ENCODE measurements at places on chromosomes 1 and 21.

DNA sequence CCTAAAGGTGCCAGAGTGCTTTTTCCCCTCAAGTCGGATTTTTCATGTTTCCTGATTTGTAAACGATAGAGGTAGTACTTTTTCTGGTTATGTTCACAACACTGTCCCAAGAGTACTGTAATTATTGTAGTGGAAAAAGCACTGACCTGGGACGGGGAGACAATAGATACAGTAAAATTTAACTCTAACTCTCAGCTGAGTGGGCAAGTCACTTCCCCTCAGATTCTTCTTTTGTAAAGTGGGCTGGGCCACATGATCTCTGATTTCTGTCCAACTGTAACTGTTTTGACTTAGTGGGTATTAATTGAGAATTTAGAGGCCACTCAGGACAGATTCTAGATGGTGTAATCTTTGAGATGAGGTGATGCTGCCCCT is 19.1 kb downstream of the MARCKSL1 start:
- no peak for DNase-seq

DNA sequence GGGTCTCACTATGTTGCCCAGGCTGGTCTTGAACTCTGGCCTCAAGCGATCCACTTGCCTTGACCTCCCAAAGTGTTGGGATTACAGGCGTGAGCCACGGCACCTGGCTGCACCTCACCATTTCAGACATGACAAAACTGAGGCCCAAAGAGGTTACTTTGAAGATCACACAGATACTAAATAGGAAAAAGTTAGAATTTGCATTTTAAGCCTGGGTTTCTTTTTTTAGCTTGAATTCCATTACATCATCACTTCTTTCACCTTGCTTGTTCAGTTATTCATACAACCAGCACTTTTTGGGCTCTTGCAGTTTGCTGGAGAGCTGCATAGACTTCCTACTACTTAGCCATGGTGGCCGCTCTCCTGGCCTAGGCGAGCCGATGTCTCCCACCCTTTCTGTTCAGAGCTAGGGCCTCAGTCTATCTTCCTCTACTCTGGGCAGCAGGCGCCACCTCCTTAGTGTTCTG is 16.3 kb upstream of the CD2 start:
- DNase-seq: no peak

DNA sequence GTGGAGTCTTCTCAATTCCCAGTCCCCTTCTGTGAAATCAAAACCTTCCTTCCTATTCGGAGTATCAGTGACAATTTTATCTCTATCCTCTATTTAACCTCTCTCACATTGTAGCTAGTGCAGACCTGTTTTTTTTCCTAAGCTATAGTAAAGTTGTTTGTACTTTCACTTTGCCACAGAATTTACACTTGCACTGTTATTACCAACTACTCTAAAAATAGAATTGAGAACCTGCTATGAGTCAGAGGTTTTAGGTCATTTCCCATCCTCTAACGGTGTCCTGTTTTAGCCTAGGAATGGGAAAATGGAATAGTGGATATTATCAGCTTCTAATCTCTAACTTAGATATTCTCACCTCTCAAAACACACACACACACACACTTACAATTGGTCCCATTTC is 862.7 kb downstream of the NCAM2 start:
- no peak for DNase-seq

GRCh38 chr1:187621951-187622350 is 793.2 kb downstream of the PLA2G4A start:
- DNase-seq: no peak

- peak; percentile 40 for DNase-seq
Measured at GRCh38 chr21:41460578-41461527, 34.8 kb downstream of the MX1 start.

DNA sequence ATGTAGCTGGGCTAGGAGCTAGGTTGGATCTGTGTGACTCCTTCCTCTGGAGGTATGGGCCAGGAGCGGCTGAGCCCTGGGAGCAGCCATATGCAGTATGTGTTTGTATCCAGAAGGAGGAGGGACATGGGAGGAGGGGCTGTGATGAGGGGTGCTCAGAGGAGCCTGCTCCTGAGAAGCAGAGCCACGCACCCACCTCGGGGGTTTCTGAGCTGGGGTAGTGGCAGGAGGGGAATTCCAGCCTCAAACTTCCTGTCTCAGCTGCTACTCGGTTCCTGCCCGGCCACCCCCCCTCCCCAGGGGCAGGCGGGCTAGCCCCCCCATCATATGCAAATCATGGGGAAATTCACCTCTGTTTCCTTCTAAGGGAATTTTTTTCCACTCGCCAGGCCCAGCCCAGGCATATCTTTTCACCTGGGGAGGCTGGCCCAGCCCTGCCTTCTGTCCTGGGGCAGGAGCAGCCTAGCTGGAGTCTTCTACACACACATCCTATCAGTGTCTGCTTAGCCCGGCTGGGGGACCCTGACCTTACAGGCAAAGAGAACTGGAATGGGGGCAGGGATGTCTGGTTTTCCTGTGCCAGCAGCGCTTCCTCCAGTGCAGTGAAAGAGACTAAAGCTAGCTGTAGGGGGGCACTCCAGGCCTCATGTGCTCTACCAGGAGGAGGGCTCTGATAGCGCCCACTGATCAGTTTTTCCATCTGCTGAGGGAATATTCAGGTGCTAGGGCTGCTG is 3.0 kb downstream of the ZC3H12A start:
- DNase-seq: peak; percentile 71
